Placental pericyte (primary cell): ENCODE measurements at places on chromosomes 6 and 20. TPM values are rescaled to one million over a fixed set of nuclear protein-coding genes. Genes with fewer than 3 reads are reported as not detected.

The TBX18 gene
- total RNA-seq, result 8.8 and 16.8 TPM in 2 replicates

The BPIFA1 gene
- not detected in 2 replicates for total RNA-seq

The TMEM200A gene
- 184 and 257 TPM in 2 replicates for total RNA-seq

The MAPK14 gene
- 57.1 and 93.5 TPM in 2 replicates for total RNA-seq

The EFCAB8 gene
- total RNA-seq, result under 0.01 and 0.14 TPM in 2 replicates

The VWA7 gene
- total RNA-seq, result 0.14 and 0.44 TPM in 2 replicates

The MICA gene
- 32.2 and 48.0 TPM in 2 replicates for total RNA-seq

The SIRPD gene
- total RNA-seq, result not detected in 2 replicates

The XKR7 gene
- total RNA-seq, result not detected in 2 replicates

The PROCR gene
- total RNA-seq, result 30.5 and 48.8 TPM in 2 replicates

The CGAS gene
- total RNA-seq, result 10.9 and 20.0 TPM in 2 replicates

The ZFP64 gene
- 26.5 and 35.2 TPM in 2 replicates for total RNA-seq

The SIRPG gene
- not detected in 2 replicates for total RNA-seq

The GNAS-AS1 gene
- total RNA-seq, result 0.44 and 1.0 TPM in 2 replicates

The WFDC10B gene
- total RNA-seq, result not detected in 2 replicates

The CENPW gene
- total RNA-seq, result 1.5 and 8.0 TPM in 2 replicates

The HSPA1L gene
- 0.72 and 0.88 TPM in 2 replicates for total RNA-seq

The WFDC5 gene
- not detected in 2 replicates for total RNA-seq

The CD2AP gene
- total RNA-seq, result 17.5 and 29.5 TPM in 2 replicates

The NOTCH4 gene
- 0.44 and 1.1 TPM in 2 replicates for total RNA-seq

The SMOC2 gene
- 0.14 and 0.22 TPM in 2 replicates for total RNA-seq
